ENCODE measurements at places on chromosomes 4 and X. TPM values are rescaled to one million over a fixed set of nuclear protein-coding genes. Genes with fewer than 3 reads are reported as not detected.

- H3K27me3 ChIP-seq, result no peaks in the 10 kb centered on the region
- H3K27ac ChIP-seq, result no peak overlapping the region
- H3K36me3 ChIP-seq, result no peaks in the 10 kb centered on the region
- no peak for DNase-seq
These were observed 267.1 kb upstream of the ETNPPL start for GRCh38 chr4:109029987-109030386.

GRCh38 chr4:108060164-108060563 is 70.5 kb downstream of the HADH start:
- H3K4me3 ChIP-seq, result no peak overlapping the region
- no peaks in the 10 kb centered on the region for H3K27me3 ChIP-seq
- H3K27ac ChIP-seq, result no peak overlapping the region
- H3K4me1 ChIP-seq, result no peaks in the 10 kb centered on the region
- no peak for DNase-seq

DNA sequence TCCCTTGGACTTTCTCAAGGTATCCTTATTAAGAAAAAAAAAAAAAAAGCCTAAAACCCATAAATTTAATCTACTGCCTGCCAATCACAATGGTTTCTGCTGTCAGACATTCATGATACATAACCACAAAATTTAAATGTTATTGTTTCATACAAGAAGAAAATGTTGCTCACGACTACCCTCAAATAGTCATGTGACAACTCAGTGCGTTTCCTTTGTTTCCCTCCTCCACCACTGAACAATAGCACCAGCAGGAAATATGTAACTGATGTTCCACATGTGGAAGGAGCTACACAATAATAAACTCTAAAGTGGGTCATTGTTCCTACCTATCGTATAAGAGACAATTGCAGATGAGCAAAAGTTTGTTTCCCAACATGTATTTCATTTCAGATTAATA is 244.1 kb upstream of the EDNRA start:
- no peak for DNase-seq
- H3K4me1 ChIP-seq, result no peaks in the 10 kb centered on the region
- no peak overlapping the region for H3K27ac ChIP-seq
- H3K27me3 ChIP-seq, result no peaks in the 10 kb centered on the region
- no peaks in the 10 kb centered on the region for H3K36me3 ChIP-seq

- H3K4me1 ChIP-seq, result no peaks in the 10 kb centered on the region
- no peaks in the 10 kb centered on the region for H3K27me3 ChIP-seq
- H3K27ac ChIP-seq, result no peak overlapping the region
- H3K4me3 ChIP-seq, result no peak overlapping the region
- no peak for DNase-seq
- H3K36me3 ChIP-seq, result no peaks in the 10 kb centered on the region
These were observed 48.7 kb upstream of the MSX1 start for GRCh38 chr4:4810778-4811177.

GRCh38 chrX:153924149-153924861 is 1.8 kb downstream of the ARHGAP4 start:
- H3K36me3 ChIP-seq, result no peaks in the 10 kb centered on the region
- peaks cover 20% of the 10 kb centered on the region for H3K4me1 ChIP-seq
- peak overlapping the region; percentile 62 for H3K4me3 ChIP-seq
- no peak for DNase-seq

- no peaks in the 10 kb centered on the region for H3K4me1 ChIP-seq
- no peaks in the 10 kb centered on the region for H3K27me3 ChIP-seq
- H3K4me3 ChIP-seq, result no peak overlapping the region
- no peak for DNase-seq
- H3K36me3 ChIP-seq, result no peaks in the 10 kb centered on the region
These were observed 47.1 kb upstream of the PPP2R3B start for GRCh38 chrX:433771-434170.

DNA sequence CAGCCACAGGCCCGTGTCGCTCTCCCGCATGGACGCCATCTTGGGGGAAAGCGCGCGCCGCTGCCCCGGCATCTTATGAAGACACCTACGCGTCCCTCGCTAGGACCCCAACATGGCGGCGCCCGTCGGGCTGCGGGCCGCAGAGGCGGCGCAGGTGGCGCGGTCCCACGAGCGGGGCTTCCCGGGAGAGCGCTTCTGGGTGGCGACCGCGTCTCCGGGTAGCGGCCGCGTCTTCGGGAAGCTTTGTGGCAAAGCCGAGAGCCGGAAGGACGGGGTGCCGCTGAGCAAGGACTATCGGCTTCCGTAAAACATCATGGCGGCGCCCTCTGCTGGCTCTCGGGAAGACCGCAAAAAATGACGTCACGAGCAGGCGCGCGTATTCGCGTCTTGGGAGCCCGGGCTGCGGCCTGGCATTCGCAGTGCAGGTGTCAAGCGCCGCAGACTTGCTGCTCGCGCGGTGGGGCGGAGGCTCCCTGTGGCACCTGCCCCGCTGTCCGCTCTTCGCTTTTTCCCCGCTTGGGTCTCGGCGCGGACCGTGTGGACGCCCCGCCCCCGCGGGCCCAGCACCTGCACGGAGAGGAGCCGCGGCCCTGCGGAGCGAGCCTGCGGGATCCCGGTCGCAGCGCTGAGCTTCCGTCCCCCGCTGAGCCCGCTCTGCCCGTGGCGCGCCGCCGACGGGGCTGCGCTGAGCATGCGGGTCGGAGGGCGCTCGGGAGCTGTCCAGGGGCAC is at the start of gene NELFA:
Gene NELFA, minus strand, starts transcription at position 54 of the 730 bp plus-strand sequence. Its CDS starts 15 bp downstream, at position 39.
- H3K27me3 ChIP-seq, result no peaks in the 10 kb centered on the region
- H3K4me3 ChIP-seq, result peak within 1 kb of the TSS; percentile 98
- peak within 1 kb of the TSS; percentile 98 for H3K27ac ChIP-seq
- DNase-seq, result peak; percentile 97
- no peaks in the 10 kb centered on the region for H3K36me3 ChIP-seq
- H3K4me1 ChIP-seq, result peaks cover 32% of the 10 kb centered on the region

The MBNL3 gene
- 4.1 TPM for total RNA-seq

The IL13RA2 gene
- not detected for total RNA-seq

The UTP3 gene
- 29.6 TPM for total RNA-seq

The MAGEA2 gene
- not detected for total RNA-seq

Measured in upper lobe of left lung (tissue), 6 donors.